ENCODE measurements at places on chromosomes 1 and 21.

DNA sequence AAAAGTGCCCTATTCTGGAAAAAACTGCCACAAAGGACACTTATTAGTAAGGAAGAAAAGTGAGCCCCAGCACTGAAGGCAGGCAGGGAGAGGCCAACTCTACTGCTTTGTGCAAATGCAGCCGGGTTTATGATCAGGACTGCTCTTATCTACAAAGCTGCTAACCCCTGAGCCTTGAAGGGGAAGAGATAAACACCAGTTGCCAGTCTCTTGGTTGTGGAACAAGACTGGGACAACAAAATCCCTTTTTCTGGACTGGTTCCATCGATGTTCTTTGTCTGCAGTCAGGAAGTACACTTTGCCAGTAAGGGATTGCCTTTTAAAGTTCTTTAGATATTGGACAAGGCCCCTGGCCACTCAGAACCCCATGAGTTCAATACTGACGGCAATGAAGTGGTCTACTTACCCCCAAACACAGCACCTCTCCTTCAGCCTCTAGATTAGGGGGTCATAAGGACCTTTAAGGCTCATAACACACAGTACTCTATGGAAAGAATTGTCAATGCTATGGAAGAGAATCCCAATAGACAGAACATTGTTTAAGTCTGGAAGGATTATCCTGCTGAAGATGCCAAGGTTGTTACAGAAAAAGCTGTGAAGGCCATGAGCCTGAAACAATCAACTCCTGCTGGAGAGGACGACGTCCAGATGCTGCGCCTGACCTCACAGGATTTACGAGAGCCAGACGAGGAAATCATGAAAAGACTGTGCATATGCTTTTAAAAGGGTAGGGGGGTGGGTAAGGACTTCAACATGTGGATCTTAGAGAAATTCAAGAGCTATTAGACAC is 43.6 kb downstream of the GNB1 start:
- no peak overlapping the region for H3K4me3 ChIP-seq
- H3K36me3 ChIP-seq = peaks cover 18% of the 10 kb centered on the region
- no peak for DNase-seq

- DNase-seq = no peak
- H3K36me3 ChIP-seq = no peaks in the 10 kb centered on the region
- H3K4me3 ChIP-seq = no peak overlapping the region
Measured at GRCh38 chr1:214808845-214809460, 206.0 kb downstream of the CENPF start.

DNA sequence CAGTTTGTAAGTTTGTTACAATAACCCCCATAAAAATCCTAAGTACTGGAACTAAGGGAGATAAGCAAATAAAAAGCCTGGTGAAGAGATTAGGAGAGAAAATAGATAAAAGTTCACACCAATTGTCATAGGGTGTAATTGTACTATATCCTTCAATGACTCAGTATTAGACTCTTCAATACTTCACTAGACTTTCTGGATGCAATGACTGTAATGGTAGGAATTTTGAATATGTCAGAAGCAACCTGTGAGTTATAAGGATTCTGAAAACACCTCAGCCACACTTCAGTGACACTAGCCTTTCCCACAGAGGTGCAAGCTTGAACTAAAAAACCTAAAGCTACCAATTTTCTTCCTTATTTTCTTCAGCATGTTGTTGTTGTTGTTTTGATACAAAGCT is 147.9 kb downstream of the PTGER3 start:
- DNase-seq = no peak
- H3K36me3 ChIP-seq = no peaks in the 10 kb centered on the region
- peaks cover 2% of the 10 kb centered on the region for H3K4me1 ChIP-seq
- H3K27me3 ChIP-seq = peaks cover 2% of the 10 kb centered on the region
- H3K27ac ChIP-seq = no peak overlapping the region
- no peak overlapping the region for H3K4me3 ChIP-seq

GRCh38 chr1:53620061-53620855 is 118.7 kb downstream of the GLIS1 start:
- H3K27me3 ChIP-seq = peaks cover 12% of the 10 kb centered on the region
- H3K27ac ChIP-seq = no peak overlapping the region
- H3K4me3 ChIP-seq = no peak overlapping the region
- DNase-seq = no peak
- H3K36me3 ChIP-seq = no peaks in the 10 kb centered on the region
- H3K4me1 ChIP-seq = no peaks in the 10 kb centered on the region

DNA sequence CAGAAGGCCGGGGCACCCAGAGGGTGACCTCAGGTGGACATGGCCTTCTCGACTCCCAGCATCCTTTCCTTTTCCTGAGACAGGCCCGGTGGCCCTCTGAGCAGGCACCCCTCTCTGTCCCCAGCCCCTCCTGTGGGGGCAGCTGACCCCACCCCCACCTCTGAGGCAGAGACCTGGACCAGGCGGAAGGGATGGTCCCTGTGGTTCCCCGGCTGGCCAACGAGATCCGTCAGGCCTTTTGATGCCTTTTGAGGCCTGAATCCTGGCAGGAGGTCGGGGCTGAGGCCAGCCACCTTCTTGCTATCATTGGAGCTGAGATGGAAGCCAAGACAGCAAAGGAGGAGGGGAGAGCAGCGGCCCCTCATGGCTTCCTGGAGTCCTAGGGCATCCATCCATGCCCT is 50.2 kb upstream of the ACTRT2 start:
- no peak overlapping the region for H3K4me3 ChIP-seq
- no peak for DNase-seq
- peaks cover 1% of the 10 kb centered on the region for H3K27me3 ChIP-seq
- no peaks in the 10 kb centered on the region for H3K36me3 ChIP-seq

DNA sequence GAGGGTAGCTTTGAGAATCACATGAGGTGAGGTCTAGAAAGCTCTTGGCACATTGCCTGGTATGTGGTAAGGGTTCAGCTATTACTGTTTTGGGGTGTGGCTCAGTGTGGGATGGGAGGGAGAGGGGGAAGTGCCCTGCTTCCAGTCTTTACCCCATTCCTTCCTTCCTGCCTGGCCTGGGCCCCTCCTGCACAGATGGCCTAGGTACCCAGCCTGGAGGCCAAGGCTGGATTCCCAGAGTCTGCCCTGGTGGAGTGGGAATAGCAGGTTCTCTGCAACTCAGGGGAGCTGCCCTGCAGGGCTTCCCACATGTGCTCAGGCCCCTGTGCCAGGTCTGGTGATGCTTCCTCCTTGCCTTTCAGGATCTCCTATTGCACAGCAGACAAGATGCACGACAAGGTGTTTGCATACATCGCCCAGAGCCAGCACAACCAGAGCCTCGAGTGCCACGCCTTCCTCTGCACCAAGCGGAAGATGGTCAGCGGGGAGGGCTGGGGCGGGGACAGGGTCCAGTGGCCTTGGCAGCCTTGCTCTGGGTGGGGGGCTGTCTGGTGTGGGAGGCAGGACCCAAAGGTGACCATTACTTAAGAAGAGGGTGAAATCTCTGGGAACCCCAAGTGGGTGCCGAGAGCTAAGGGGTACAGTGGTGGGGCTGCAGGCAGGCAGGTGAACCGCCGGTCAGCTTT is 13.5 kb downstream of the LDLRAP1 start:
- no peaks in the 10 kb centered on the region for H3K27me3 ChIP-seq
- peak; percentile 55 for DNase-seq
- H3K36me3 ChIP-seq = peaks cover 71% of the 10 kb centered on the region

GRCh38 chr1:26053718-26054560 is 8.0 kb upstream of the SLC30A2 start:
- DNase-seq = no peak
- peaks cover 51% of the 10 kb centered on the region for H3K27me3 ChIP-seq
- no peak overlapping the region for H3K4me3 ChIP-seq
- peaks cover 7% of the 10 kb centered on the region for H3K4me1 ChIP-seq

DNA sequence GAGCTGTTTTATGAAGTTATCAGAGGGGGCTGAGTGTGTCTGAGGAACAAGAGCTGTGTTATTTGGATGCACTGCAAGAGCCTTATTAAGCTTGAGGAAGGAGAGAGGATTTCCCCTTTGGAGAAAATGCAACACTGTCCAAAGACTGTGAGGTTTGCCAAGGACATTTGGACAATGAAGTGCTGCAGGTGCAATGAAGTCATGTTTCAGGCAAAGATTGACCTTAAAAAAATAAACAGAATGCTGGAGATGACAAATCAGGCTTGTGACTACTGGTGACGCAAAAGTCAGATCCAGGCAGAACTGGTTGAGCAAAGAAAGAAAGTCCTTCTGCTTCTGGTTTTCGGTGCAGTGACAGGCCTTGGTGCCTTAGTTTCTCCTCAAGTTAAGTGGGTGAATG is 125.2 kb upstream of the KIAA0040 start:
- DNase-seq = no peak
- peaks cover 10% of the 10 kb centered on the region for H3K4me1 ChIP-seq
- H3K27ac ChIP-seq = no peak overlapping the region

DNA sequence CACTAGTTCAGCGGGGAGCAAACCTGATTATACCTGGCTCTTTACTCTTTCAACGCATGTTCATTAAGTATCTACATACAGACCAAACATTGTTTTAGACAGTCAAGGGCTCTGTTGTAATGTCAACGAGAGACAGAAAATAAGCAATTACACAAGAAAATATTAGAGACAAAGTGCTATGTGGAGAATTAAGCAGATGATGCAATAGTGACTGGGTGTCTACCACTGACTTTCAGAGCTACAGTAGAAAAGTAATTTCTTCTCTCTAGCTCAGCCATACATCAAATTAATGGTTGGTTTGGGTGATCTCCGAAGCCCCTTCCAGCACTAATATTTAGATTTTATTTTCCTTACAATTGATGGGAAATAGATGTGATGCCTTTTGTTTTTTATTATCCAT is 23.3 kb downstream of the FYB2 start:
- H3K27ac ChIP-seq = no peak overlapping the region
- DNase-seq = no peak
- H3K36me3 ChIP-seq = no peaks in the 10 kb centered on the region
- no peaks in the 10 kb centered on the region for H3K4me1 ChIP-seq
- no peak overlapping the region for H3K4me3 ChIP-seq

GRCh38 chr1:1430992-1431844 is 4.3 kb upstream of the VWA1 start:
- H3K4me3 ChIP-seq = no peak overlapping the region
- H3K27ac ChIP-seq = no peak overlapping the region
- no peaks in the 10 kb centered on the region for H3K36me3 ChIP-seq
- H3K4me1 ChIP-seq = peaks cover 9% of the 10 kb centered on the region

DNA sequence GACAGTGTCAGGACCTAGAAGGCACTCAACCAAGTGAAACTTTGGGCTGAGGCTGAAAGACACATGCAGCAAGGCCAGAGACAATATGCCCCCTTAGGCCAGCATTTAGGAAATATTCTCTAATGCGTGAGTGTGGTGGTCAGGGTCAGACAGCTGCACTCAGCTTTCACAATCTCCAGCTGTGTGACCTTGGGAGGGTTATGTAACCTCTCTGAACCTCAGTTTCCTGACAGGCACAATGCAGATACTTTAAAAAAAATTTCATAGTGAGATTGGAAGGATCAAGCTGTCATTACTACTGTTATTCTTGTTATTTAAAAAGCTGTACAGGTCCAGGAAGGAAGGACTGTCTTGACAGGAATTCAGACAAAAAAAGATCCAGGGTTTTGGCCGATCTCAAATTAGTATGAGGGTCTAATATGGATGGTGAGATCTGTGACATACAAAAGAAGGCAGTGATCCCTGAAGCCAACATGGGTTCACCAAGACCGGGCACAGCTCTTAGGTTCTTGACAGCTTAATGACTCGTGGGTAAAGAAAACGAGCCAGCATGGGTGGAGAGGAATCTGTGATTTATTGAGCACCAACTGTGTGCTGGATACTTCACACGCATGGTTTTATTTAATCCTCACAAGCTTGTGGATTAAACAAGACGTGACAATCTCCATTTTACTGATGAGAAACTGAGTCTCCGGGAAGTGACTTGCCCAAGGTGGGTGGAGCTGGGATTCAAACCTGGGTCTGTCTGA is 54.6 kb upstream of the POU3F1 start:
- H3K27me3 ChIP-seq = peaks cover 4% of the 10 kb centered on the region
- DNase-seq = no peak
- H3K4me3 ChIP-seq = no peak overlapping the region
- H3K4me1 ChIP-seq = no peaks in the 10 kb centered on the region
- no peaks in the 10 kb centered on the region for H3K36me3 ChIP-seq

- peak; percentile 8 for DNase-seq
- H3K36me3 ChIP-seq = peaks cover 5% of the 10 kb centered on the region
- H3K4me1 ChIP-seq = peaks cover 27% of the 10 kb centered on the region
Measured at GRCh38 chr1:65459397-65459768, 38.9 kb downstream of the LEPR start.

DNA sequence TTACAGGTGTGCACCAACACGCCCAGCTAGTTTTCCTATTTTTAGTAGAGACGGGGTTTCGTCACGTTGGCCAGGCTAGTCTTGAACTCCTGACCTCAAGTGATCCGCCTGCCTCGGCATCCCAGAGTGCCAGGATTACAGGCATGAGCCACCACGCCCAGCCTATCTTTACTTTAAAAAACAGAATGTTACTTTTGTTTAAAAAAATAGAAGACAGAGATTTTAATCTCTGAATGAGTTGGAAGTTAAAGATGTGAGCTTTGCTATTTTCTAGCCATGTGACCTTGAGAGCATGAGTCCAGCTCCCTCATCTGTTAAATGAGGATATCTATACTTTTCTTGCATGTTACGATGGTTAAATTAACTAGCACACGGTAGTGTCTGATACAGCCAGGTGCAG is 3.9 kb upstream of the PUM1 start:
- H3K27ac ChIP-seq = no peak overlapping the region
- peaks cover 3% of the 10 kb centered on the region for H3K4me1 ChIP-seq
- H3K36me3 ChIP-seq = peaks cover 4% of the 10 kb centered on the region
- DNase-seq = no peak

DNA sequence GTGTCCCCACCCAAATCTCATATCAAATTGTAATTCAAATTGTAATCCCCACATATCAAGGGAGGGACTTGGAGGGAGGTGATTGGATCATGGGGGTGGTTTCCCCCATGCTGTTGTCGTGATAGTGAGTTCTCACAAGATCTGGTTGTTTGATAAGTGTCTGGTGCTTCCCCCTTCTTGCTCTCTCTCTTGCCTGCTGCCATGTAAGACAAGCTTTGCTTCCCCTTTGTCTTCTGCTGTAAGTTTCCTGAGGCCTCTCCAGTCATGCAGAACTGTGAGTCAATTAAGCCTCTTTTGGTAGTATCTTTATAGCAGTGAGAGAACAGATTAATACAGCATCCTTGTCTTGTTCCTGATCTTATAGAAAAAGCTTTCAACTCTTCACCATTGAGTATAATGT is 6.5 kb upstream of the LRRC39 start:
- no peaks in the 10 kb centered on the region for H3K27me3 ChIP-seq
- DNase-seq = no peak
- no peak overlapping the region for H3K4me3 ChIP-seq
- no peaks in the 10 kb centered on the region for H3K4me1 ChIP-seq
- no peak overlapping the region for H3K27ac ChIP-seq

GRCh38 chr21:45306832-45307571 is 19.3 kb upstream of the POFUT2 start:
- no peaks in the 10 kb centered on the region for H3K36me3 ChIP-seq
- H3K27ac ChIP-seq = no peak overlapping the region
- peaks cover 23% of the 10 kb centered on the region for H3K4me1 ChIP-seq
- no peak overlapping the region for H3K4me3 ChIP-seq

DNA sequence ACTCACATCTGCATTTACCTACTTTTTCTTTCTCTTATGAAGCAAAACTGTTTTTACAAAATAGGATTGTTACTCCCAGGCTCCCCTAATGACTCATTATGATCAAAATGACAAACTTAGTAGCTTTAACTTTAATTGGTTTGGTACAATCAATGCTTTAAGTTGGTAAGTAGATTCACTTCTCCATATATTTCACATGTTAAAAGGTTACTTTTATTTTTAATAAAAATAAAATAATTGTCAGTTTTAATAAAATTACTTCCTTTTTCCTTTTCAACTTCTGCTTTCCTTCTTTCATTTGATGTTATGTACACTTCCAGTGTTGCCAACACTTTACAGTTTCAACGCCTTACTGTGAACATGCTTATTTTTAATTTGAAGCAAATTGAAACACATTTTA is 477.6 kb downstream of the SETD4 start:
- H3K4me3 ChIP-seq = no peak overlapping the region
- H3K27ac ChIP-seq = no peak overlapping the region
- peaks cover 8% of the 10 kb centered on the region for H3K4me1 ChIP-seq
- H3K36me3 ChIP-seq = no peaks in the 10 kb centered on the region

Data from activated CD4-positive, alpha-beta T cell treated with anti-CD3 and anti-CD28 coated beads, Interleukin-2, amount 10 ng/mL, durations not matched to agents 7 days and 5 days (primary cell).